Activated T-cell treated with anti-CD3 and anti-CD28 coated beads, Interleukin-2, amount 50 U/mL, for 72 hours (primary cell): ENCODE measurements at places on chromosomes 1 and 21.

DNA sequence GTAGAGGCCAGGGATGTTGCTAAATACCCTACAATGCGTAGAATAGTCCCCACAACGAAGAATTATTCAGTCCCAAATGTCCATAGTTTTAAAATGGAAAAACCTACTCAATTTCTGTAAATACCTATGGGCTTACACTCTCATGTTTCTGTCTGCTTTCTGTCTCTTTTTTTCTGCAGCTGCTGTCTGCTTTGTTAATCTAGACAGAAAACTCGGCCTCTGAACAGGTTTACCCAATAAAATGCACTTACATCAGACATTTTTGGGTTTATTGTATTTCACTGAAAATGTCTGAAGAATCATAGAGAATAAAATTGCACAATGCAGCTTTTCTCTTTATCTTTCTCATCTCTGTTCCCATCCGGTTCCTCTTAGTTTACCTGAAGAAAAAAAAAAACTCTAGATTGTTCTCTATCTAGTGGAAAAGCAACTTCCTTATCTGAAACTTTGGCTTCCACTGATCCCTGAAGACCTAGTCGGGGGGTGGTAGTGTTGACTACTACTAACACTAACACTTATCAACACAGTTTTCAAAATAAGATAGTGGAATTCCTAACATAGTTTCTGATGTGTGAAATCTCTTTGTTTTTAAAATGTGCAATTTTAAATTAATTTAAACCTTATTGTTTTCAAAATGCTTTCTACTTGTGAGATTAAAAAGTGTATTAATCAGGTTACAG, 76.9 kb upstream of the CCDC190 start:
- no peak for DNase-seq

DNA sequence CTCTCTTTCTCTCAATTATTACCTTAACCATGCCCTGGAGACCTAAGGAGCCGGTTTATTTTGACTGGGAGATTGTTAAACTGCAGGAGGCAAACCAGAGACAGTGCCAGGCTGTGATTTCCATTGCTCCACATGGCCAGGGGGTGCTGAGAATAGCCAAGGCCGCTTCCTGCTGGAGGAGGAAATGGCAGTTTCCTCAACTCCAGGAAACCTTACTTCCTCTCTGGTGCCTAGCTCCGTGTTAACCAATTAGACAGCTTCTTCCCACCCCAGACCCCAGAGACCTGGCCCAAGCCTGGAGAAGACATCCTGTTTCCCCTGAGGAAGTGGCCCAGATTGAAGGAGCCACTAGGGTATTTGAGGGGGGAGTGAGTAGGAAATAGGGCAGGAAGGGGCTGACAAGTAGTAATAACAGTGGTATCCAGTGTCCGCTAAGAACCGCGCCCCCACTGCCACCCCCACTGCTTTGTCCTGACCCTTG, 161.2 kb downstream of the PLPP3 start:
- no peak for DNase-seq

DNA sequence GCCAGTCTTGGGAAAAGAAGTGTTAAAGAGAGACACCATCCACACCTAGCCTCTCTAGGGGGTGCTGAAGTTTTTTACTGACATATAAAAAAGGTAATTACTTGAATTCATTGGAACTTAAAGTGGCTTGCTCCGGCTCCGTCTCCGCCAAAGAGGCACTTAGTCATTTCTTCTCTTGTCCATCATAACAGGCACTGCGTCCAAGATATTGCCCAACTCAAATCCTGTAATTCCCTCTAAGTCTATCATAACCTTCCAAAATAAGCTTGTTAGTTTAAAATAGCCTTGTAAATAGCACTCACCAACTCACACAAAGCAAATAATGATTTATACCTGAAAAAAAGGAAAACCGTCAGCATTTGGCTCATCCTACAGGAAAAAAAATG, 160.5 kb downstream of the ZBTB18 start:
- no peak for DNase-seq

DNA sequence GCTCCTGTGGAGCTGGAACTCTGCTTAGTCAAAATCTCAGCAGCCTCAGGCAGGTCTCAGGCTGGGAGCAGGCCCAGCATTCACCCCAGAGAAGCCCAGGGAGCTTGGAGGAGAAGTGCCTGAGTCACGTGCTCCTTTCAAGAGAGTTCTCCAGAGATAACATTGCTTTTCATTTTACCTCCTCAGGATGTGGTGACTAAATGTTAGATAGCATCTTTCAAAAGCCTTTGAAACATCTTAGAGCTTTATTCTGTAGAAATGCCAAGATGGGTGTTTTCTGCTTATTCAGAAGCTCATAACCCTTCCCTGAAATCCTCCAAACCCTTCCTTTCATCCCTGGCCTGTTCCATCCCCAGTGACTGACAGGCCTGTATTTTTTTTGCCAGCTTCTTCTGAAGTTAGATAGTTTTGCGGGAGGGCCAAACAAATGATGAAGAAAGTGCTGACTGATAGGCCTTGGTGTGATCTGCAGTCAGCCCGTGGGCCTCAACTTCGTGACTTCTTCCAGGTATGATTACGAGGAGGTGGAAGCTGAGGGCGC, 58.0 kb downstream of the PGM1 start:
- DNase-seq, result peak; percentile 12
